Coronary artery (tissue), 2 donors: ENCODE measurements at places on chromosomes 5 and 9.

- no peak for DNase-seq
Measured at GRCh38 chr9:136599811-136600660, 54.2 kb upstream of the NOTCH1 start.

- no peak for DNase-seq
Measured at GRCh38 chr5:68167195-68167651, 48.3 kb upstream of the PIK3R1 start.

GRCh38 chr5:97840643-97841042, 657.6 kb upstream of the RIOK2 start:
- no peak for DNase-seq

DNA sequence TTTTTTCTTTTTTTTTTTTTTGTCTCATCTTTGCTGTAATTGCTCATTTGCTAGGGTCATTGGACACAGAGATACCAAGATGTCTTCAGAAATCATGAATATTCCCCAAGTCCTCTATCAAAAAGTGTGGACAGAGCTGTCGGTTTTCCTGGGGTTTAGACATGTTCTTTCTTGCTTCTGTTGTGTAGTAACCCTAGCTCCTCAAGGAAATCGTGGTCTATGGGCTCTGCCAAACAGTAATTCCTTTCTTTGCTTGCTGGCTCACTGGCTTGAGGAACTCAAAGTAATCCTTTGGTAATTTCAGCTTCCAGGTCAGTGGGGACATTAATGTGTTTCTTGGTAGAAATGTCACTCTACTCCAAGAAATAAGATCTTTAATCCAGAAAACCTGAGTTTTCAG, 101.7 kb downstream of the TMC1 start:
- no peak for DNase-seq

GRCh38 chr9:20391208-20391607, 231.1 kb downstream of the MLLT3 start:
- no peak for DNase-seq

- DNase-seq, result no peak
Measured at GRCh38 chr5:139183502-139183901, 14.7 kb downstream of the SIL1 start.

GRCh38 chr9:32524892-32525708, 896 bp downstream of the RIGI start:
- DNase-seq, result no peak

- no peak for DNase-seq
Measured at GRCh38 chr5:54443270-54443669, 12.2 kb upstream of the HSPB3 start.

GRCh38 chr5:66239034-66239433, 94.9 kb downstream of the SREK1 start:
- no peak for DNase-seq

GRCh38 chr9:13213337-13213736, 66.2 kb downstream of the MPDZ start:
- DNase-seq, result no peak

GRCh38 chr9:119365291-119366027, 3.8 kb downstream of the BRINP1 start:
- no peak for DNase-seq

DNA sequence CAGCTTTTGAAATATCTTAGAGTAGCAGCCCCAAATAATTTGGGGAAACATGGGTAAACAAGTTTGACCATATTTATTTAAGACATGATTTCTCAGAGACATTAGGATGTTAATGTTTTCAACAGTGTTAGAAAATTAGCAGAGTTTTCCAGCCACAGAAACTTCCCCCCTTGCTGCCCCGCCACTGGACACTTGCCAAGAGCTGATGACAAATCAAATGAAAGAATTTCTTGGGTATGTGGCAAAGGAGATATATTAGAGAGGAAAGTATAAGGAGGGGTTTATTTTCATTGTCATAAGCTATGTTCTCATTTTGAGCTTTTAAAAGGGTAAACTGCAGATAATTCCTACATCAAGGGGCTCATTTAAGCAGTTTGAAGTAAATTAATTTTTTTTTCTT, 15.9 kb downstream of the GABRA1 start:
- no peak for DNase-seq
